ENCODE measurements at places on chromosomes 16 and 17.
A peak's percentile ranks its signal among the peaks of the same experiment; 100 is the strongest.

DNA sequence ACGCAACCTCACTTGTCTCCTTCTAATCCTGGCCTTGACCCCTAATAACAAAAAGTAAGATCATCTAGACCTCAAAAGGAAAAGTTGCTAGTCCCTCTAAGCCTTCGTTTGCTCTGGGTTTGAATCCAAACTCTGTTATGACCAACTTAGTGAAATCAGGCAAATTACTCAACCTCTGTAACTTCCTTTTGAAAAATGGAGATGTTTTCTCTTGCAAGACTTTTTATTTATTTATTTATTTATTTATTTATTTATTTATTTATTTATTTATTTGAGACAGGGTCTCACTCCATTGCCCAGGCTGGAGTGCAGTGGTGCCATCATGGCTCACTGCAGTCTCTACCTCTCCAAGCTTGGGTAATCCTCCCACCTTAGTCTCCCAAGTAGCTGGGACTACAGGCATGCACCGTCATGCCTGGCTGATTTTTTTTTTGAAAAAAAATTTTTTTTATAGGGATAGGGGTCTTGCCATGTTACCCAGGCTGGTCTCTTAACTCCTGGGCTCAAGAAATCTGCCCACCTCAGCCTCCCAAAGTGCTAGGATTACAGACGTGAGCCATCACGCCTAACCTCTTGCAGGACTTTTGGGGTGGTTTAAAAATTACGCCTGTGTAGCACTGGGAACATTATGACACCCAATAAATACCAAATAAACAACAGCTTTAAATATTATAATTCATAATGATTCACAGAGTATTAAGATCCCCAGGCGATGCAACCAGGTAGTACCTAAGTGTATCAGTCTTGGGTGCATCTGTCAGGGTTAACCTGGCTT lies 63.4 kb downstream of the PITPNC1 start:
- DNase-seq: no peak

- DNase-seq: no peak
Measured at GRCh38 chr16:83849421-83849820, 41.6 kb downstream of the HSBP1 start.

- no peak for DNase-seq
Measured at GRCh38 chr17:32880671-32881453, 3.9 kb upstream of the MYO1D start.

DNA sequence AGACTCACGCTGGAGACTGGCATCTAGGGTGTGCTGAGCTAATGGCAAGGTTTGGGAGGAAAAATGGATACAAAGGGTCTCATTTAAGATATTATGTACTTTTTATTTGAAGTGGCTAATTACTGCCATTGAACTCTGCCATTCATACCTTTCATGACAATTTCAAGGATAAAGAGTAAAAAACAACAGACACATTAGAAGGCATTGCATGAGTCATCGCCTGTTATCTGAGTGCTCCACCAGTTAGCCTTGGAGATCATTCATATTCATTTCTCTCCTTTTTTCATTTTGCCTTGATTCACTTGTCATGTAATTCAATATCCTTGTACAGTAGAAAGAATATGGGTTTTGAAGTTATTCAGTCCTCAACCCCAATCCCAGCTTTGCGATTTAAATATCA lies 109.5 kb downstream of the CDH8 start:
- DNase-seq: no peak

- DNase-seq: no peak
Measured at GRCh38 chr17:81317961-81318605, 23.0 kb upstream of the SLC38A10 start.

DNA sequence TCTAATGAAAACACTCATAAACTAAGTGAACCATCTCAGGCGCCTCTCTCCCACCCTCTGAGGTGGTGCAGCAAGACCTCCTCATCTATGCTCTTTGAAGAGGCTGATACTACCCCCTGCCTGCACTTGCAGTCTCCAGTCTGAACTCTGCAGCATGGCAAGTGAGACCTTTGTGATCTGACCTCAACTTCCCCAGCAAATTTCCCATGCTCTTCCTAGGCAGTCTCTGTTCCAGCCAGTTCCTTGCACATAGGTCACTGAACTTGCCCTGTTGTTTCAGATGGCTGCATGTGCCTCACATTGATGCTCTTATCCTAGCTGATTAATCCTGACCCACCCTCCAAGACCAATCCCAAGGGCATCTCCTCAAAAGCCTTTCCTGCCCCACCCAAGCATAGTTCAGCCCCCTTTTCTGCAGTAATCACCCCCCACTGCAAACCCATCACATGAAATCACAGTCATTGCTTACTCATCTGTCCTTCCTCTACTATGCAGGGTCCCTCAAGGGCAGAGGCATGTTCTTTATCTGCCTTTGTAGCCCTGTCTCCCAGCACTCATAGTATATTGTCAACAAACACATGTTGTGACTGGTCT lies 42.0 kb downstream of the TBX21 start:
- no peak for DNase-seq

GRCh38 chr16:49466529-49466831 lies 92.9 kb downstream of the C16orf78 start:
- no peak for DNase-seq

GRCh38 chr17:73639932-73640331 lies 4.3 kb downstream of the SDK2 start:
- no peak for DNase-seq

DNA sequence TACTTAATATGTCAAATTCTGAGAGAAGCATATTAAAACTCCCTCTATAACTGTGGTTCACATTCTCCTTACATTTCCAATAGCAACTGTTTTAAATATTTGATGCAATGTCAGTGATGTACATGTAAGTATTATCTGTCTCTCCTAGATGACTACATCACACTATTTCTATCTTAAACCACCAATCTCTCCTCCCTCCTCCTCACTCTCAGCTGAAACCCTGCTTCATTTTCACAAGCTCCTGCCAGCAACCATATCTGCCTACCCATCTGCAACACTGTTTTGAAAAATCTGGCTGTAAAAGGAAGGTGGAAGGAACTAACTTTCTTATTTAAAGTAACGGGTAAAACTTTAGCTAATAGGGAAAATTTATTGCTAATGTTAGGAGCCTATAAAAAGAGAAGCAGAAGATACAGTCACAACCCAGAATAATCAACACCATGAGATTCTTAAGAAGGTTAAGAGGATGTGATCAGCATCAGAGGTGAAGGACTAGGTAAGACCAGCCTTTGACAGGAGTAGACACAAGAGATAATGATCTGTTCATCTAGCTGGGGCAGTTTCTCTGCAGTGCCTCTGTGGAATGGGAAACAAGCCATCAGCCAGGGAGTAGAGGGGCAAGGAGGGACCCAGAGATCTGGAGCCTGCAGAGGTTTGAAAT lies 31.0 kb downstream of the MYH10 start:
- DNase-seq: no peak

DNA sequence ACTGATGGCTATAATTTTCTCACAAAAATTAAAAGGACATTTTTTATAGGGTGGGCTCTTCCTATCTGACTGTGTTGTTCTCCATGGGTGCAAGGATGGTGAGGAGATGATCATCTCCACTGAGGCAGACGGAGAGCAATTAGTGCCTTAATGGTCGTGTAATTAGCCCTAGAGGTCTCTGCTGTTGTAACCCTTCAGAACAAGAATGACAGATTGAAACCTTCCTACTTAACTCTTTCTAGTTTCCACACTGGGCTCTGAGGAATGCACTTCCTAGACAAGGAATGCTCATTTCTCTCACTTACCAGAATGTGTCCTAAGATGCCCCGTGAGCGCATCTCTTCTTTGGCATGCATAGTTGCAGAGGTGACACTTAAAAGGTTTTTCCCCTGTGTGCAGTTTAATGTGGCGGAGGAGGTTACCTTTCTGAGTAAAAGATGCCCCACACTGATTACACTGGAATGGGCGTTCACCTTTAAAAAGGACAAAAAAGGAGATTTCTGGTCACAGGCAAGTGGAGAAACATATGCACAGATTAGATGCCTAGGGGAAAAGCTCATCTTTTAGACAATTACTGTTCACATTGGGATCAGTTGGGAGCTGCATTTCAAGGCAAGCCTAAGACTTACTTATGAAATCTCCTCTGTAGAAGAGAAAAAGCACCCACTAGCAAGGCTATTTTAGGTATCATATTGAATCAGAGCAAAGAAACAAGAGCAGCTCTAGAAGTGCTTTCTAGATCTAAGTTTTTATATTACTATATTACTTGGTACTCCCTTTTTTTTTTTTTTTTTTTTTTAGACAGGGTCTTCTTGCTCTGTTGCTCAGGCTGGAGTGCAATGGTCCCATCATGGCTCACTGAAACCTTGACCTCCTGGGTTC lies 53.6 kb downstream of the GRB7 start:
- no peak for DNase-seq

DNA sequence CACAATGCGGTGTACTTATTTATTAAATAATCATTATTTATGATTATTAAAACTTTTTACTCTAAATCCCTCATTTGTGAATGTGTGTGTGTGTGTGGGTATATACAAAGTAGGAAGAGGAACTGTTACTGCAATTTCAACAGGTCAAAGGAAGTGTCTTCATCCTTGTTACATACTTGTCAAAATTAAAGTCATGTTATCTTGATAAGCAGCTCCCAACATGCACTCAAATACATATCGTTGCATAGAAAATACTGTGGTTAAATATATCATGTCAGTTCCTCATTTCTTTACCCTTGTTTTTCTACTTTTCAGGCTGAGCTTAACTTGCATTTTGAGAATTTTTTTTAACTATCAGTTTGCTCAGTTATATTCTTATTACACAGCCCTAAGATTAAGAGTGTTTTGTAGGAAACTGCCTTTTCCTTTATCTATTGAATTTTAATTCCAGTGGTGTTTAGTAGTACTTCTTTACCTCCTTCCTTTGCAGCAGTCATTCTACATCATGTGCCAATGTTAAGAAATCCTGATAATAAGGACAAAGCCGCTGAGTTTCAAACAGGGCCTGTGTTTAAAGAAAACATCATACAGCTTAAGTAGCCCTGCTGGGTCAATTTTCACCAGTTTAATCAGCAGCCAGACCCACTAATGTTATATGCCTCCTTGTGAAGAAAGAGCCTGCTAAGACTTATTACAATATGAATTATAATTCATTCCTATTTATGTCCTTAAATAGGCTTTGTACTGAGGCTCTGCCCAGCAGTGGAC lies 7.2 kb downstream of the EFCAB5 start:
- no peak for DNase-seq

GRCh38 chr17:28871056-28871579 lies 16.3 kb downstream of the ERAL1 start:
- no peak for DNase-seq

DNA sequence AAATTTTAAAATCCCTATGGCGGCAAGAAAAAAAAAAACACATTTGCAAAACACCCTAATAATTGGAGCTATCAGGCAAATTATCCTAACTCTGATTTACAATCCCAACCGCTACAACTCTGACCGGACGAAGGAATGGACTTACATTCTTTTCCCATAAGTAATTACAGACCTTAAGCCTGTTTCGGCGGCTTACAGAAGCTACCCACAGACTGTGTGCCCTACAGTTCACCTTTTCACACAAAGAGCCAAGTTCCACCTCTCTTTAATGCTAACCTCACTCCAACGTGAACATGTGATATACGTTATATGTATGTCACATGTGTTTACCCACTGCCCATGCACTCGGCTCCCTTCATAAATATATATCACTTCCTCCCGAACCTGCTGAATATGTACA lies 8.7 kb upstream of the MEAK7 start:
- DNase-seq: no peak

GRCh38 chr17:50585346-50585745 lies 24.8 kb downstream of the CACNA1G start:
- DNase-seq: no peak

DNA sequence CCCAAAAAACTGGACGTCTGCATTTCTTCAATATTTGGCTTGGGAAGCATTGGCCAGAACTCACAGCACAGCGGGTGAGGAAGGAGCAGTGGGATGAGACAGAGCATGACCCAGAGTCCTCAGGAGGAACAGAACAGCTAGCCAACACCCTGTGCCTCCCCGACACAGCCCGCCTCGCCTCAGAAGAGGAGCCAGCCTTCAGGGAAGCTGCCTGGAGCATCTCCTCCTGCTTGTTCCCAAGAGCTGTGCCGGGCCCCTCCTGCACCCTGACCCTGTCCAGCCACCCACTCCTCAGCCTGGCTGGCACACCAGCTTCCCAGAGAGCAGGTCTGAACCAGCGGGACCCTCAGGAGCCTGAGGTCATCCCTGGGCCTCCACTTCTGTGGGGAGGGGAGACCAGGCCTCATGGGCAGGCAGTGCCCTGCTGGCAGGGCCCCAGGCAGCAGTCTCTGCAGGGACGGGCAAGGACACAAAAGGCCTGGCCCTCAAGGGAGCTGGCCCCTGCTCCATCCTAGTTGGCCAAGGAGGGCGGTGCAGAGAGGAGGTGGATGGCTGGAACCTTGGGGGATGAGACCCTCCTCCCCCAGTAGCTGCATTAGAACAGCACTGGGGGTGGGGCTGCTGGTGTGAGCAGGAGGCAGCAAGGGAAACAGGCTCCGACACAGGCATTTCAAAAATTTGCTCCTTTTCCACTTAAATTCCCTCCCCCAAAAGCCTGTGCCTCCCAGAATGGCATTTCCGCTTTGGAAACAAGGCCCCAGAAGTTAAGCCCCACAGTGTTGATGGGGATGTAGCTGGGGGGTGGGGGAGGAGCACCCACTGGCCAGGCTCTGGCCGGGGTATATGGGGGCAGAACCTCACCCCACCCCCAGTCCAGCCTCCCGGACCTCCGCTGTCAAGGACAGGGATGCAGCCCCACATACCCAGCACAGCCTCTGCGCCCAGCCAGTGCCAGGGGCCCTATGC lies 1.8 kb upstream of the BCAR1 start:
- DNase-seq: peak; percentile 45

DNA sequence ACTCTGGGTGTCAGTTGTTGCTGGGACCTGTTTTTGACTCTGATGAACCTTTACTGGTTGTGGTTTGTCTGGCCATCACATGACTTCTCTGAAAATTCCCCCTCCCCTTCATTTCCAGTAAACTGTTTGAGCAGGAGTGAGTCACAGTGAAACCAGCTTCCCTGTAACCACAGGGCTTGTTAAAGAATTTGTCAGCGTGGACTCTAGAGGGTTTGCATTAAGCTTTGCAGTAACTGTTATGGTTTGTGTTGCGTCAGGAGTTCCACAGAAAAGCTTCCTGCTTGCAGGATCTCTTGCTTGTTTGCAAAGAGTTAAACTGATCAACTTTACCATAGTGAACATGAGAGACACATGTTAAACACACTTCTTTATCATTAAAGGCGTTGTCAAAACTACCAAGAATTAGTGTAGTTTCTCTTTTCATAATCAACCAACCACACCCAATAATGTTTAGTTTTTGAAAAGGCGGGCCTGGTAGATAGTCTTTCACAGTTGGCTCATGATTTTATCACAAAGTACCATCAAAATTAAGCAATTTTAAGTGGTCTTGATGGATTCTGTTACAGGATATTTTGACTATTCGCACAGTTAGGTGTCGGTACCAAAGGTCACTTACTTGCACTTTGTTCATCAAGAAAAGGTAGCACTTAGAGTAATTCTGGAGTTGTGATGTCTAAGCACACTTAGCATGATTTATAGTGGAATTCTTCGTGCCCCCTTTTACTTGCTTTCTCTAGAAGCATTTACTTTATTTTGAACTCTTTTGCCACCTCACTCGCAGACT lies 79.3 kb downstream of the VMP1 start:
- peak; percentile 99 for DNase-seq

- no peak for DNase-seq
Measured at GRCh38 chr17:14593956-14594355, 293.1 kb downstream of the HS3ST3B1 start.
